ENCODE measurements at places on chromosomes 13 and 19.

DNA sequence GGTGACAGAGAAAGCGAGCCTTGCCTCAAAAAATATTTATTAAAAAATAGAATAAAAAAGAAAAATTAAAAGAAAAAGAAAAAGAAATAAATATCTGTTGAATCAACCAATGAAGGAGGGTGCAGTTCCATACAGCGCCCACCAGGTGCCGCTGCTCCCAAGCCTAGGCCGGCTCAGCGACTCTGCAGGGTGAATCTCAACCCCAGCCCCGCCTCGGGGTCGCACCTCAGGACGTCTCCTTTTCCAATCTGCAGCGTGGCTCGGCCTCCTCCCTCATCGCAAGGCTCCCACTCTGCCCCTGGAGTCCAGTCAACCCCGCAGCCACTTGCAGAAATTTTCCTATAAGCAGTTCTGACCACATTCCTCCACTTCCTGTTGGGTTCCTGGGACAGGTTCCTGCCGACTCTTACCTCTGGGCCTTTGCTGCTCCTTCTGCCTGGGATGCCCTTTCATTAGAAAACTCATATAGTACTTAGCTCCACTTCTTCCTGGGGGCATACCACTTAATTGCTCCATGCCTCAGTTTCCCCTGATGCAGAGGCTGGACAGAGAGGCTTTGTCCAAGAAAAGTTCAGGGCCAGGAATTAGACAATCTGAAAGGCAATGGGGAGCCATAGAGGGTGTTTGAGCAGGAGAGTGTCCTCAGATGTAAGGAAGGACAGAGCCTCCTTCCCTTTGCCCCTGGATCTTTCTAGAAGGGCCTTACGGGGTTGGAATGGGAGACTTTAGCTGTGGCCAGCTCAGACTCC, 24.3 kb downstream of the NFILZ start:
- no peak for DNase-seq

GRCh38 chr19:5396096-5396939, 55.7 kb upstream of the PTPRS start:
- no peak for DNase-seq

- DNase-seq: no peak
Observed at GRCh38 chr19:48401287-48401686, 7.8 kb downstream of the GRIN2D start.

GRCh38 chr19:12064590-12065538, at the start of gene ZNF844:
Gene ZNF844, plus strand, starts transcription at chr19:12064731. Its CDS starts 143 bp downstream, at chr19:12064874.
- DNase-seq: peak; percentile 94

GRCh38 chr19:45177817-45178261, at the start of gene TRAPPC6A:
Gene TRAPPC6A, minus strand, starts transcription at chr19:45178237. Its CDS starts 19 bp downstream, at chr19:45178218.
- DNase-seq: no peak
